Ascending aorta (tissue), 2 donors: ENCODE measurements at places on chromosomes 5 and 9. TPM values are rescaled to one million over a fixed set of nuclear protein-coding genes. Genes with fewer than 3 reads are reported as not detected.

DNA sequence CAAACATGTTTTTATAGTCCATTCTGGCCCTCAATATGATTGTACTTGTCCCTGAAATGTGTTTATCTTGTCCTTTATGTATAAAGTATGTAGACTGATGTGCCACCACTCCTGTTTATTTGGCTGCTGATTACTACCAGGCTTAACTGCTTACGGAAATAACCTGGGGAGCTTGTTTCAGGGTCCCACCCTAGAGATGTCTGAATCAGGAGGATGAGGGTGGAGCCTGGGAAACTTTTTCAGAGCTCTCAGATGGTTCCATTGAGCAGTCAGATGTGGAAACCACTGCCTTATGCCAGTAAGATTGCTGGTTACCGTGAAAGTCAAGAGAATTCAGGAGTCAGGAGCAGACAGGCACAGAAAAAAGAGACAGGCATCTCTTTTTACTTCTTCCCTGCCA is 19.2 kb downstream of the SLC23A1 start:
- no peak for DNase-seq
- no peaks in the 10 kb centered on the region for H3K4me1 ChIP-seq
- no peak overlapping the region for H3K4me3 ChIP-seq
- peaks cover 54% of the 10 kb centered on the region for H3K36me3 ChIP-seq

DNA sequence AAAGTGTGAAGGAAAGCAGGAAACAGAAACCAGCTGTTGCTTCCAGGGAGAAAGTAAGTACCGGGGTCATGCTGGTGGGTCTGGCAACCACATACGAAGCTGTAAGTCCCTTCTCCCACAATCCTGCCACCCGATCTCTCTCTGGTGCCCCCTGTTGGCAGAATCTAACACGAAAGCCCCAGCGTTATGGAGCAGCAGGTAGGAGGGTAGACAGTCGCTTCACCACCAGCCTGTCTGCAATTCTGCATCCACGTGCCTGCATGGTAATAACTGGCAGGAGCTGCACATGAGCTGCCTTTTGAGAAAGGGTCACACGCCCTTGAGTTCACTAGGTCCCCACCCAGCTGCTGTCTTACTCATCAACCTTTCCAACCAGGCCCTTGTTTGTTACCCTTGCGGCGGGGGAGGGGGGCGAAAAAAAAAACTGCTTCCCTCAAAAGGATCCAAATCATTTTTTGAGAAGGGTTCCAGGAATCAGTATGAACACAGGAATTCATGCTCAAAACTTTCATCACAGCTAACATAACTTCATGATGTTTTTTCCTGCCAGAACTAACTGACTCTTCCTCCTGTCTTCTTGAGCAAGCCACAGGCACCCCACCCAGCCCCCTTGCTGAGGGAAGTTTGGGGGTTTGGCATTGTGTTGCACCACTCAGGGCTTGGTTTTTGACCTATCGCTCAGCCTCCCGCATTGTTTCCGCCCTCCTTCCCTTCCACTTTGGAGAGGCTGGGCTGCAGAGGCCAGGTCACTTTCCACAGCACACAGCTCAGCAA is 19.6 kb upstream of the TMEM252 start:
- no peaks in the 10 kb centered on the region for H3K27me3 ChIP-seq
- DNase-seq, result no peak

DNA sequence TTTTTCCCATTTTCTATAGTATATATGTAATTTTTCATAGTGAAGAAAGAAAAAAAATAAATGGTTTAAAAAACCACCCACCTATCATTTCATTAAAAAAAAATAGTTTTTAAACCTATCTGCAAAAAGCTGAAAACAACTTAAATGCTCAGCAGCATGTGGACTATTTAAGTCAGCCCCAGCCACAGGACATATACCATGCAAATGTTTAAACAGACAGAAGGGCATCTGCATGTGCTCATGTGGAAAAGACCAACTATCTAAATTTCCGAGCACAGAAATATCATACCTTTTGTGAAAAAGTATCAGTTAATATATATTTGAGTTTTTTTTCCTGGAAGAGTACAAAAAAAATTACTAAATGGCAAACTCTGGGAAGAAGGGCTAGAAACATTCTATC is 143.4 kb downstream of the EPB41L4A start:
- no peak for DNase-seq
- H3K27me3 ChIP-seq, result no peaks in the 10 kb centered on the region
- no peaks in the 10 kb centered on the region for H3K4me1 ChIP-seq

DNA sequence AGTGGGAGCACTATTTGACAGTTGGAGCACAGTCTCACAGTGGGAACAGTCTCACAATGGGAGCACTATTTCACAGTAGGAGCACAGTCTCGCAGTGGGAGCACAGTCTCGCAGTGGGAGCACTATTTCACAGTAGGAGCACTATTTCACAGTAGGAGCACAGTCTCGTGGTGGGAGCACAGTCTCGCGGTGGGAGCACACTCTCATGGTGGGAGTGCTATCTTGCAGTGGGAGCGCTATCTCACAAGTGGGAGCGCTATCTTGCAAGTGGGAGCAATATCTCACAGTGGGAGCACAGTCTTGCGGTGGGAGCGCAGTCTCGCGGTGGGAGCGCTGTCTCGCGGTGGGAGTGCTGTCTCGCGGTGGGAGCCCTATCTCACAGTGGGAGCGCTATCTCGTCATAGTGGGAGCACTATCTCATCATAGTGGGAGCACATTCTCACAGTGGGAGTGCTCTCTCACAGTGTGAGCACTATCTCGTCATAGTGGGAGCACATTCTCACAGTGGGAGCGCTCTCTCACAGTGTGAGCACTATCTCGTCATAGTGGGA is 56.1 kb downstream of the MED10 start:
- H3K4me3 ChIP-seq, result no peak overlapping the region
- no peaks in the 10 kb centered on the region for H3K27me3 ChIP-seq
- no peaks in the 10 kb centered on the region for H3K36me3 ChIP-seq
- no peak for DNase-seq
- no peaks in the 10 kb centered on the region for H3K4me1 ChIP-seq
- no peak overlapping the region for H3K27ac ChIP-seq

The RNF183 gene
- not detected for total RNA-seq

The SLC6A3 gene
- not detected for total RNA-seq

DNA sequence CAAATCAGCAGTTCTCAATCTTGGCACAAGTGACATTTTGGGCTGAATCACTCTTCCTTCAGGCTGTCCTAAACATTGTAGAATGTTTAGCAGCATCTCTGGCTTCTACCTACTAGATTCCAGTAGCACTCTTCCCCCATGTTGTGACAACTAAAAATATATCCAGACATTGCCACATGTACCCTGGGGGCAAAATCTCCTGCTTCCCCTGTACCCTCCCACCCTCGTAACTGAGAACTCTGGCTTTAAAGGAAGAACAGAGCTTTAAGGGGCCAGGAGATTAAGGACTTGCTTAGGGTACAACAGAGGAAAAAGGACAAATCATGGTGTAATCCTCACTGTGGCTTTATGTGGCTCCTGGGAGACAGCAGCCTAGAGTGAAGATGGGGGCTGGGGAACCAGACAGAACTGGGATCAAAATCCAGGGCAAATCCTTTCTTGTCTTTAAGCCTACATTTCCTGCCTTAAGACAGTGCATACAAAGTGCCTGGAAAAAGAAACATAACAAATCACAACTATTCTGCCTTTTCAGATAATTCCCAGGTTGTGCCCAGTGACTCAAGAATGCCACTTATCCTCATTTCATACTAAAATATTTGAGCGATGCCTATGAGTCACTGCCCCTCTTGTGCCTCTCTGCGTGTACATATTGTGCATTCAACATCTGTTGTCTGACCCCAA is 109.3 kb downstream of the DAPK1 start:
- no peaks in the 10 kb centered on the region for H3K27me3 ChIP-seq
- DNase-seq, result no peak
- no peaks in the 10 kb centered on the region for H3K36me3 ChIP-seq
- H3K27ac ChIP-seq, result peak overlapping the region; percentile 1

DNA sequence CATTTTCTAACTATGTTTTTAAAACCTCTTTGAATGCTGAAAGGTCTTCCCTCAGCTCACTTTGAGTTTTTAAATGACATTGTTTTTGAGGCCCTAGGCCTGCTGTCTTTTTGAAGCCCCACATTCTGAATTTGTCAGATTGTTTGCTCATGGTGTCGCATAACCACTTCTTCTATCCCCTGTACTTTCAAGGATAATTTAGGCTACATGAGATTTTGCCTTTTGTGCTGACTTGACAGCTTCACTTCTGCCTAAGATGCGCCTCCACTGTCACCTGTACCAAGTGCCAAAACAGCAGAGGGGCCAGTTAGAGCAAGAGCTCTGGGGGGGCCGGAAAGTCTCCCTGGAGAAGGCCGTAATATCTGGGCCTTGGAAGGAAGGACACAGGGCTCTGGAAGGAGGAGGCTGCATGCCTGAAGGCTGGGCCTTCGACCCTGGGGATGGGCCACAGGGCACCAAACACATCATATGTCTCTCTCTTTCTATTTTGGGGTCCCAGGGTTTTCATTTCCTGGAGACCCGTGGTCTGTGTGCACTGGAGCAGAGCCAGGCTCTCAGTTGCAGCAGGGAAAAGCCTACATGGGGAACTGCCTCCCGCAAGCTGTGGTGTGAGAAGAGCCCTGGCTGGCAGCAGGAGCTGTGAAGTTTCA is 49.1 kb downstream of the NDST1 start:
- H3K27ac ChIP-seq, result peak overlapping the region; percentile 52
- no peaks in the 10 kb centered on the region for H3K27me3 ChIP-seq
- no peaks in the 10 kb centered on the region for H3K4me1 ChIP-seq
- no peak overlapping the region for H3K4me3 ChIP-seq
- peaks cover 39% of the 10 kb centered on the region for H3K36me3 ChIP-seq
- no peak for DNase-seq

DNA sequence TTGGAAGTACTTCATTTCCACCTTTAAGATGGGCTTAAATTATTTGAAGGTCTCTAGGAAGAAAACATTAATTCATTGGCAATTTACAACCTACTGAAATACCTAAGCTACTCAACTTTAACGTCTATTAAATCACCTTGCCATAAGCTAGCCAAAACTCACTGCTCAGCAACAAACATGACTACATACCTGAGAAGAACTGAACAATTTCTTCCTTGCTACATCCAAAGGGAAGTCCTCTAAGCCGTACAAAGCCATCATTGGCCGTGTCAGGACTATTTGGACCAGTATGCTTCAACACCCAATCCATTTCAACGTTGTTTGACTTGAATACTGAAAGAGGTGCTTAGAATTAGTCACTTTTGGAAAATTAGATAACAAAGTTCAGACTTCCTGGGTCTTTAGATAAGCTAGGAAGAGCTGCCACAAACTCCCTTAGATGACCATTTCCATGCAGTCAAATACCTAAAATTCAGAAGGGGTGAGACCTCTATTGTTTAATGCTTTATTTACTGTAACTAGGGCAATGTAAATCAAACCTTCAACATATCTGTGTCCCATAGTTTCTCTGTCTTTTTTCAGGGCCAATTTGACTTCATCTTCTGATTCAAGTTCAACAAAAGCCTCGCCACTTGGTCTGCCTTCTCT is 2.6 kb downstream of the HNRNPH1 start:
- peaks cover 46% of the 10 kb centered on the region for H3K4me1 ChIP-seq
- peak overlapping the region; percentile 100 for H3K27ac ChIP-seq
- no peak for DNase-seq
- peak overlapping the region; percentile 100 for H3K4me3 ChIP-seq

The DBH gene
- total RNA-seq, result not detected

GRCh38 chr5:169895926-169896325 is 84.4 kb downstream of the INSYN2B start:
- no peak overlapping the region for H3K27ac ChIP-seq
- no peaks in the 10 kb centered on the region for H3K4me1 ChIP-seq
- H3K4me3 ChIP-seq, result no peak overlapping the region

- H3K27me3 ChIP-seq, result no peaks in the 10 kb centered on the region
- no peaks in the 10 kb centered on the region for H3K36me3 ChIP-seq
- no peak for DNase-seq
Observed at GRCh38 chr9:93071464-93071863, 13.0 kb downstream of the SUSD3 start.

GRCh38 chr5:67770431-67771025 is 445.0 kb upstream of the PIK3R1 start:
- no peak overlapping the region for H3K27ac ChIP-seq
- H3K4me1 ChIP-seq, result peaks cover 12% of the 10 kb centered on the region
- H3K36me3 ChIP-seq, result no peaks in the 10 kb centered on the region
- H3K27me3 ChIP-seq, result no peaks in the 10 kb centered on the region

- H3K4me3 ChIP-seq, result no peak overlapping the region
- H3K27ac ChIP-seq, result no peak overlapping the region
- no peaks in the 10 kb centered on the region for H3K27me3 ChIP-seq
- DNase-seq, result no peak
Observed at GRCh38 chr9:96168882-96169281, 133.1 kb downstream of the HSD17B3 start.

- no peak for DNase-seq
- no peaks in the 10 kb centered on the region for H3K27me3 ChIP-seq
- H3K4me1 ChIP-seq, result no peaks in the 10 kb centered on the region
- H3K36me3 ChIP-seq, result no peaks in the 10 kb centered on the region
- no peak overlapping the region for H3K27ac ChIP-seq
Observed at GRCh38 chr9:27383524-27383923, 86.6 kb upstream of the EQTN start.

DNA sequence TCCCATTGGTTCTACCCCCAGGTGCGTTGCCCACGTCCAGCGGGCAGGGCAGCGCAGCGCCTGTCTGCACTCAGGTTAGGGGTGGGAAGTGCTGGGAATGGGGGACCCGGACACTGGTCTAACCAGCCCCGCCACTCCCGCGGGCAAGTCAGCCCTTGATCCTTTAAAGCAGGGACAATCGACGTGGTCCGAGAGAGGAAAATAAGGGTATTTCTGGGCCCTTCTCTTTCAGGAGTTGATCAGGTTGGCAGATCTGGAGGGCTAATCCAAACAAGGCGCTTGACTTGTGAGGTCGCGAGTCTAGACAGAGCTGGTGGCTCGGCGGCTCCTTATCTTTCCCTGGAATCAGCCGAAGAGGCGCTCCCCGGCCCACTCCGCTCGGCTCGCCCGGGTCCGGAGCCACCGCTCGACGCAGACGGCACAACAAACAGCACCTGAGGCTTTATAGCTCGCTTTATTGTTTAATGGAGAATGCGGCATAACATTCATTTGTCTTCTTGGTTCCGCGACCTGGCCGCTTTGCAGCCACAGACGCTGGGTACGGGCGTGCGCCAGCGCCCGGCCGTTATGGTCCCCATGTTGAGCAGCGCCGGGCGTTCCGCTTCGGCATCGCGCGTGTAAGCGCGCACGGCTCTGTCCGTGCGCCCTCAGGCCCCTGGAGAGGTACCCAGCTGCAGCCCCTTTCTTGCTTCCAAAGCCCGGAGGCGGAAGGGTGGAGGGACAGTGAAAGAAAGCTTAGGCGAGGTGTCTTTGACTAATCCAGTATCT is 15.8 kb downstream of the ISL1 start:
- no peaks in the 10 kb centered on the region for H3K36me3 ChIP-seq
- no peaks in the 10 kb centered on the region for H3K4me1 ChIP-seq
- no peaks in the 10 kb centered on the region for H3K27me3 ChIP-seq

GRCh38 chr5:115168829-115169486 is 750 bp downstream of the TRIM36 start:
- H3K27ac ChIP-seq, result peak overlapping the region; percentile 69
- H3K4me1 ChIP-seq, result peaks cover 6% of the 10 kb centered on the region
- DNase-seq, result no peak
- peak overlapping the region; percentile 90 for H3K4me3 ChIP-seq
- no peaks in the 10 kb centered on the region for H3K36me3 ChIP-seq

The CYLC2 gene
- total RNA-seq, result not detected
